ENCODE measurements at places on chromosomes 3 and 15.

DNA sequence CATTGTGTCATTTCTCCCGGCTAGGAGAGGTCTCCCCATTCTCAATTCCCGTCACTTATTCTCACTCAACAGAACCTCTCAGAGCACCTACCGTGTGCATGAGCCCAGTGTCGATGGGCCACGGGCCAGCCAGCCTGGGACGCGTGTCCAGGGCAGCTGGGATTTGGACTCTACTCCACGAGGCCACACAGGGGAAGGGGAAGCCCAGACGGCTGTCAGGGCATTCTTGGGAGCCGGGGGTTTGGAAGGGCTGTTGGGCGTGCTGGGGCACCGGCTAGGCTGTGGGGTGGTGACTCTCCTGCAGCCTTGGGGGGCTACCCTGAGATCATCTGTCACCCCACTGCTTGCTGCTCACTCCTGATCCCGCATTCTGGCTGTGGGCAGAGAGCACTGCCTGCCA is 41.7 kb upstream of the PCSK6 start:
- no peak for DNase-seq

DNA sequence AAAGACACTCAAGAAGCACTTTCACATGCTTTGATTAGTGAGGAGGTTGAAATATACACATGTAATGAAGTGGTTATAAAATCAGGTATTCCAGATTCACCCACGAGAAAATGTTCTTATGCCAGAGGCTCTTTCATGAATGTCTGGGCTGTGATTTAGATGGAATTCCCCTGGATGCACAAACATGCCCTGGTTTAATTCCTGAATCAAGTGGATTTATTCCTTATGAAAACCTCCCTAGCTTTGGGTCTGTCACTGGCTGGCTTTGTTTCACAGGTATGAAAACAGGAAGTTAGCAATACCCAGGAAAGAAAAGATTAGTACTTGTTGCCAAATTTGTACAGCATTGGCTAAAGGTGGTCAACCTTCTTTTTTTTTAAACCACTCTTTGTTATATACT is 1123.0 kb downstream of the ROBO1 start:
- no peak for DNase-seq

GRCh38 chr15:43249699-43250203 is 17.0 kb downstream of the TGM5 start:
- peak; percentile 60 for DNase-seq

- no peak for DNase-seq
Observed at GRCh38 chr3:55436644-55437043, 50.5 kb downstream of the WNT5A start.

GRCh38 chr3:146322216-146322817 is 71.4 kb upstream of the PLSCR4 start:
- no peak for DNase-seq

DNA sequence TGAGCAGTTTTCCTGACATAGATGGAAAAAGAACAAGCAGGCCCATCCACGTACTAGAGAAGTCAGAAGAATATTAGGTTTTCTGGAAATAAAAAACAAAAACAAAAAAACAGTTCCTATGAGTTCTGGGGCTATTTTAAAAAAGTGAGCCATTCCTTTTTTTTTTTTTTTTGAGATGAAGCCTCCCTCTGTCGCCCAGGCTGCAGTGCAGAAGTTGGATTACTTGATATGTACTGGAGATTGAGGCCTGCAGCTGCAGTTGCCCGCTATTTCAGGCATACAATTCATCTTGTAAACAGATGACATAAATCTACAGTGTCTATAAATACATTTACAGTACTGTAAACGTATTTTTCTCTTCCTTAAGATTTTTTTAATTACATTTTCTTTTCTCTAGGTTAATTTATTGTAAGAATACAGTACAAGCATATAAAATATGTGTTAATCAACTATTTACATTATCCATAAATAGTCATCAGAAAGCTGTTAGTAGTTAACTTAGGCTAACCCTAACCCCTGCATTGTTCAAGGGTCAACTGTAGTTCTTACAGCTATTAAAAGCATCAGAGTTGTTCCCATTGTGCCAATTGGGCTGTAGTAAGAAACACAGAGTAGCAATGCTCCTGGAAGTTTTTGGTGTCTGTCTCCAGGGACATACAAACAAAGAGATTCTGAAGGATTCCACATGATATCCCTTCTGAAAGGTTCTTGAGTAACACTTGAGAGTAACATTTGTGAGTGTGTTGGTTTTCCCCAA is 11.2 kb upstream of the ACTL6A start:
- DNase-seq = no peak

- DNase-seq = no peak
Observed at GRCh38 chr3:171358181-171358880, 101.9 kb downstream of the TNIK start.

DNA sequence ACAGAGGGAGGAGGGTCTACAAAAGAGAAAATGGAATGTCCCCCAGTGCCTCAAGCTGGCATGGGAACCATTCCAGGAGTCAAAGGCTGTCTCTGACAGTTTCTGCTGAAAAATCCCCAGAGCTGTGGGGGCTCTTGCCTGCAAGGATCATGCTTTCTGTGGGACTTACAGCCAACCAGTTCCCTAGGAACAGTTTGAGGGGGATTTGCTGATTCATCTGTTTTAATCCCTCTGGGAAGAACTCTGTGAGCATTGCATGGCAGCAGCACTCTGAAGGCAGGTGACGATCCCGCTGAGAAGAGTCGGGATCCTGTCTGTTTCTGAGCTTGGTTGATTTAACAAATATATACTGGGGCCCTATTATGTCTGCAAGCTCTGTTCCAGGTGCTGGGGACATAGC is 176.0 kb downstream of the SSR3 start:
- no peak for DNase-seq

DNA sequence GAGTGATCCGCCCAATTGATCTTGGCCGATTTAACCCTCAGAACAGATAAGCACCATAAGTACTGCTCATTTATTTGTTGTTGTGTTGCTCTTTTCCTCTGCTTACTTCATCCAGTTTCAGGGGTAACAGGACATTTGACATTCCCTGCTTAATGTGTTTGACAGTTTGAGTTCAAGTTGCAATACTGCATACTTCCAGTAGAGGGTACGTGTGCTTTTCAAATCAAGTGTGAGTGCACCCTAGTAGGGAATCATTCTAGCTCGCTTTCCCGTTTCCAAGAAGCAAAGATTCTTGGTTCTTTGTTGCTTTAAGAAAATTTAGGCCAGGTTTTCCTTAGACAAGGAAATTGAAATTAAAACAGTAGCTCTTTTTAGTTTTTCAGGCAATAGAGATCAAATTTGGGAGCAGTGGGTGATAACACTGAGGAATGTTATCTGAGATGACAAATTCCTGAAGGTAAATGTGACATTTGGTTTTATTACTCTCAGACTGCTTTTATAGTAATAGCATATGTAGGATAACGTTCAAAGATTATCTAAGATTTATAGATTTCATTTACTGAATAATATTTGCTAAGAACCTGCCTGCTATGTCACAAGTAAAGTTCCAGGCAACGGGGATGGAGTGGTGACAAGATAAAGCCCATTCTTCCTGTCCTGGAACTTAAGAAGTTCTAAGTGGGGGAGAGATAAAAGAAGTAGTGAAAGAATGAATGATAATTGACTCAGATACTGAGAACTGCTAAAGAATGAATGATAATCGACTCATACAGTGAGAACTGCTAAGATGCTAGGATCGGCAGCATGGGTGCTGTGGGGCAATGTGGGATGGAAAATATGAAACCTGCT is 73.3 kb downstream of the SYNPR start:
- no peak for DNase-seq
